Gastrocnemius medialis (tissue), 4 donors: ENCODE measurements at places on chromosomes 2 and 18. TPM values are rescaled to one million over a fixed set of nuclear protein-coding genes. Genes with fewer than 3 reads are reported as not detected.

- no peaks in the 10 kb centered on the region for H3K27me3 ChIP-seq
- H3K27ac ChIP-seq = peak overlapping the region; percentile 48
- H3K4me3 ChIP-seq = no peak overlapping the region
- no peaks in the 10 kb centered on the region for H3K36me3 ChIP-seq
- no peak for DNase-seq
Measured at GRCh38 chr2:204321027-204321800, 224.1 kb upstream of the PARD3B start.

GRCh38 chr2:15954761-15955160 lies 14.4 kb downstream of the MYCN start:
- no peaks in the 10 kb centered on the region for H3K27me3 ChIP-seq
- H3K4me1 ChIP-seq = no peaks in the 10 kb centered on the region
- no peak overlapping the region for H3K4me3 ChIP-seq
- no peak for DNase-seq

- no peak overlapping the region for H3K27ac ChIP-seq
- H3K36me3 ChIP-seq = no peaks in the 10 kb centered on the region
- no peaks in the 10 kb centered on the region for H3K27me3 ChIP-seq
- no peak overlapping the region for H3K4me3 ChIP-seq
Measured at GRCh38 chr2:112959109-112959812, 18.5 kb upstream of the IL36G start.

Gene ROCK1
- 11.0 TPM for total RNA-seq

Gene DSG4
- total RNA-seq = not detected

Gene SNED1
- total RNA-seq = 31.6 TPM

- H3K27me3 ChIP-seq = no peaks in the 10 kb centered on the region
- DNase-seq = no peak
- peaks cover 3% of the 10 kb centered on the region for H3K4me1 ChIP-seq
- peaks cover 28% of the 10 kb centered on the region for H3K36me3 ChIP-seq
- H3K4me3 ChIP-seq = no peak overlapping the region
Measured at GRCh38 chr2:239973386-239973785, 51.8 kb downstream of the NDUFA10 start.

DNA sequence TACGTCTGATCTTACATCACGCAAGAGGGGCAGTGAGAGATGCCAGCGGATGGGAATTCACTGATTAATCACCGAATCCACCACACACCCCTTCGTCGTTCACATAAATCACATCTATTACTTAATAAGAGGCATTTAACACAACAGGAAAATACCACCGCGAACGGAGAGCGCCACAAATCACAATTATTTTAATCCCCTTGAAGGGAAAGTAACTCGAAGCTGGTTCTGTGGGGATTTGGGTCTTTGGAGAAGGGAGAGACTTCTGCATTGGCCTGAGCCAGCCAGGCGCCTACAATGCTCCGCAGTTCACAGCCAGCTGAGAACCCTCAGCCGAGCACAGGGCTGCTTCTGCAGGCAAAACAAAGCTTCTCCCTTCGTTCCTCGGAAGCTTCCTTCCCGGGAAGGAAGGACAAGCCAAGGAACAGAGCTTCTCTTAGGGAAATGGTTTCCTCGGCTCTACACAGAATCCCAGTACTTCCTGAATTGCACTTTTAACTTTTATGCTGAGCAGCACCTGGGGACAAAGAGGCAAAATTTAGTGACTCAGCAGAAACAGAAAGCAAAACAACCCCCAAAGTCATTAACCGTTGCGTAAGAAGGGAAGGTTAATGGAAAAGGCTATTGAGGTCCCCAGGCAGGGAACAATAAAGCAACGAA lies at the start of gene LRP1B:
LRP1B (minus strand) TSS at position 7 of the 660 bp plus-strand sequence. CDS start 287 bp downstream, outside the sequence.
- peak within 1 kb of the TSS; percentile 54 for H3K4me3 ChIP-seq
- DNase-seq = no peak
- H3K27ac ChIP-seq = no peak within 1 kb of the TSS
- peaks cover 4% of the 10 kb centered on the region for H3K4me1 ChIP-seq
- H3K27me3 ChIP-seq = peaks cover 5% of the 10 kb centered on the region

DNA sequence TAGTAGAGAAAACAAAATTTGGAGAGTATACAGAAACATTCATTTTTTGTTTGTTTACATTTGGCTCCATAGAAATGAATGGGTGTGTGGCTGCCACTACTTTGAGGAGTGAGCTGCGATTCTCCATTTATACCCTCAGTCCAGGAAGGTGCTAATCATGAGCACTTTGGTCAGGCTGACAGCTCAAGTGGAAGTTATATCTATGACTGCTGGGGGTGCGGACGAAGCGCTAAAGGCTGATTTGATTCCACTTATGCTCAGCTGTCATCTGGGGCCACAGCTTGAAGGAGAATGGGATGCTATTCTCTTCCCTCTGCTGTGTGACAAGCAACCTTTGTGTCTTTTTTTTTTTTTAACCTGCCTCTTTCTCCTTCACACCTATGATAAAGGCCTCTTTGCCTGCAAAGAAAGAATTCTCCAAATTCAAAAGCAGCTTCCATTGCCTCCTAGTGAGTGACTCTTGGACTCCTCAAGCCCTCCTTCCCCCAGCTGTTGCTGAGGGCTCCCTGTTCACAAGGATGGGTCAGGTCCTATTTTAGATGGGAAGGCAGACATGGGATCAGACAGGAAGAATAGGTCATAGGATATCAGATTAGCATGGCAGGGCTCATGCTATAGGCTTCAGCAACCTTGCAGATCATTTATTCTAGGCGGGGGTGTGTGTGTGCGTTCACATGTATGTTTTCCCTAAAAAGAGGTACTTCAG lies 201.6 kb downstream of the SETBP1 start:
- H3K4me1 ChIP-seq = peaks cover 67% of the 10 kb centered on the region
- no peaks in the 10 kb centered on the region for H3K27me3 ChIP-seq
- H3K4me3 ChIP-seq = no peak overlapping the region
- H3K36me3 ChIP-seq = no peaks in the 10 kb centered on the region

Gene MC5R
- not detected for total RNA-seq

Gene CCDC85A
- 4.6 TPM for total RNA-seq

- H3K36me3 ChIP-seq = no peaks in the 10 kb centered on the region
- H3K4me1 ChIP-seq = no peaks in the 10 kb centered on the region
- no peaks in the 10 kb centered on the region for H3K27me3 ChIP-seq
Measured at GRCh38 chr2:15092181-15092580, 459.7 kb downstream of the LRATD1 start.

DNA sequence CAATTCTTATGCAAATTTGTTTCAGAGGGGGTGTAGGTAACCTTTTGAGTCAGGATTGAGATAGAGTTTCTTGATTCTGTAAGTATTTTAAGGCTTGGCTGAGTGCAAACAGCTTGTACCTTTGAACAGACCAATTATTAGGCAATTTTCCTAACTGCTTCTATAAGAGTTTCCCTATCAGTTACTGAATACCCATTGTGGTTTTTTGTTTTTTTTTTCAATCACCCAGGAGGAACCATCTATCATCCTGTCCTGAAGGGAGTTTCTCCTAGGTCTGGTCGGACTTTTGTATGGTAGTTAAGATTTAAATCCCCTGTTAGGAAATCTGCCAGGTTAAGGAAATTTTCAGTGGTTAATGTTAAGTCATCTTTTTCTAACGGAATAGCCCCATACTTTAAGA lies 319.4 kb upstream of the SLC39A10 start:
- no peaks in the 10 kb centered on the region for H3K36me3 ChIP-seq
- no peaks in the 10 kb centered on the region for H3K27me3 ChIP-seq
- no peak overlapping the region for H3K4me3 ChIP-seq
- no peak for DNase-seq
- no peaks in the 10 kb centered on the region for H3K4me1 ChIP-seq
